Inflammatory macrophage (primary cell): ENCODE measurements at places on chromosomes 7 and 10.

- DNase-seq: peak; percentile 66
Measured at GRCh38 chr10:48614481-48615390, 9.9 kb upstream of the ARHGAP22 start.

DNA sequence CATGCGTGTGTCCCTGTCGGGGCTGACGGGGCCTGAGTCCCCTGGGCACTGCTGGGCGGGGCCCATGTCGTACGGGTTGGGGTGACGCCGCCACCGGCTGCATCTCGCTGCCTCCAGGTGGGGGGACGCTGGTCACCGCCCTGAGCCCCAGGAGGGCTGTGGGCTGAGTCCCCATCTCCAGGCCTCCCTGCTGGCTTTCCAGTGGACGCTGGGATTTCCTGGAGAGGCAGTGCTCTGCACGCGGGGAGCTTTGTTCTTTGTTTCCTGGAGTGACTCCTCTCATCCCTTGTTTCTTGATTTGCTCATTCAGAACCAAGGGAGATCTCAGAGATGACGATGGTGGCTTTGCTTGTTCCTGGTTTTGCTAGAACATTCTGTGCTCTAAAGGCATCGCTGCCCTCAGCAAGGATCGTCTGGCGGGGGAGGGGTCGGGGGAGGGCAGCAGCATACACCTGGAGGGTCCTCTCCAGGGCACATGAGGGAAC, 21.0 kb downstream of the PWWP2B start:
- no peak for DNase-seq

DNA sequence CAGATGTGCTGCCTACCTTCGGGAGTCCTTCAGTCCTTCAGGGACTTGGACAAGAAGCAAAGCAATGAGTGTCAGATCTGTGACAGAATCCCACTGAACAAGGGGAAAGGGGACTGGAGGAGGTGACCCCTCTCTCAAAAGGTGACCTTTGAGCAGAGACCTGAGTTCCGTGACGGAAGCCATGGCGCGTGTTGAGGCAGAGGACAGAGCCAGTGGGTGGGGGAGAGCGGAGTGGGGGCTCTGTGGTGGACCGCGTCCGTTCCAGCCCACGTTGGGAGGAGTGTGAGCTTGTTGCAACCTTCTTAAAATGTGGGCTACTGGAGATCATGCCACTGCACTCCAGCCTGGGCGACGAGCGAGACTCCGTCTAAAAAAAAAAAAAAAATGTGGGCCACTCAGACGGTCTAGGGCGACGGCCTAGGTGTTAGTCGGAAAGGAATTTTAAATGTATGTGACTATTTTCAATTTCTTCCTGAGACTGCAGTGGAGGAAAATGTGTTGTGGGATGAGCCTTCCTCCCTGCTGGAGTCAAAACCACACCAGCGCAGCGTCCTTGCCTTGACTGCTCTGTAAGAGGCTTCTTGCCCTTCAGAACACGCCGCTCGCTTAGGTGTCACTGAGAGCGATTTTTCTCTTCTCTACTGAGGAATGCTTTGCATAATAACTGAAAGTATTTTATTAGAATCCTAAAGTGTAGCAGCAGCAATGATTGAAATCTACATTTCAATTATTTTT, 272.7 kb downstream of the CELF2 start:
- no peak for DNase-seq

GRCh38 chr10:7891634-7892033, 73.3 kb downstream of the TAF3 start:
- DNase-seq: no peak

DNA sequence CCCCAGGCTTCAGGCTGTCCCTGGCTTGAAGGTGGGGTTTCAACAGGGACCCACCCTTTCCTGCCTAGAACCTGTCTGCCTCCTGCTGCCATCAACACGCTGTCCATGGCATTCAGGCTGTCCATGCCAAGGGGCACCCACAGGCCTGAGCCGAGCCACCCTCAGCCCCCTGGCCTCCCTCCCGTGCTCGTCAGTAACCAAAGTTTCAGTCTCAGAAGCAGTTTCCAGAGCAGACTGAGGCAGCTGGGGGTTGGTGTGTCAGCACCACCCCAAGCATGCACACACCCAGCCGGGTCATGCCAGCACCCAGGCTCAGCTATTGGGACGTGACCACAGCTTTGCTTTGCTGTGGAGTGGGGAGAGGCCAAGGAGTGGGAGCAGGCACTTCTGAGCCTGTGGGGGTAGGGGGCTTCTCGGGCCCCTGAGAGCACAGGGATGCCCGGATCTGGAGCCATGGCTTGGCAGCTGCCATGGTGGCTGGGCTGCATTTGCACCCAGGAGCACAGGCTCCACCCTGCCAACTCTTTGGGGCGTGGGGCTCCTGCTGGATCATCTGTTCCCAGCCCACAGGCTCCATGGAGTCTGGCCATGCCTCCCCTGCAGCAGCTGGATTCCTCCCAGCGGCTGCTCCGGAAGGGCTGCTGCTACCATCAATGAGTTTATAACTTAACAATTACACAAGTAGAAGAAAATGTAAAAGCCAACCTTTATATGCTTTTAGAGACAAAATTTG, 314.5 kb upstream of the SEMA3C start:
- no peak for DNase-seq

GRCh38 chr10:124689911-124690498, 54.2 kb downstream of the FAM53B start:
- no peak for DNase-seq

DNA sequence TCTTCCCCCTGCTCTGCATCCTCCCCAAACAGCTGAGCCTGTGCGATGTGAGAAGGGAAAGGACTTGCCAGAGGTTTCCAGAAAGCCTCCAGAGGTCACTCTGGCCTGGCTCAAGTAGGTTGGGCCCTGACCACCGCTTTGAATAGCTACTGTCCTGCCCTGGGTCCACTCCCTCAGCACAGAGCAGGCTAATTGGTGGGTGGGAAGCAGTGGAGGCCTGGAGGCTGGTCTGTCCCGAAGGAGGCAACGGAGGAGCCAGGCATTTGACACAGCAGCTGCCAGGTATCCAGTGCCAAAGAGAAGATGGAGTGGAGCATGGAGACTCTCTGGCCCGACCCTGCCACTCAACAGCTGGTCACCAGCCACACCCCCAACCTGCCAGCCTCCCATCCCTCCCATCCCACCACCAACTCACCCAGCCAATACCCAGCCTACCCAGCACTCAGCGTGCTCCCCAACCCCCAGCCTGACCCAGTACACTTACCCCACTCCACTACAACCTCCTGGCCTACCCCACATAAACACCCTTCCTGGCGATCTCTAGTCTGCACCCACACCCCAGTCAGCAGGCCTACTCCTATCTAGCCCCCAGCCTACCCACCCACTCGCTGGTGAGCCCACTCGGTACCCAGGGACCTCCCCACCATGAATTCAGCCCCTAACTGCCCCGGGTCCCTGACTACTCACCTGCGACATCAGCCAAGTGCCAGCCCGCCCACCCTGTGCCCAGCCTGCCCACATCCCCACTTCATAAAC, 64.6 kb upstream of the COL13A1 start:
- DNase-seq: no peak

GRCh38 chr7:35508623-35509400, 186.1 kb downstream of the HERPUD2 start:
- DNase-seq: no peak

DNA sequence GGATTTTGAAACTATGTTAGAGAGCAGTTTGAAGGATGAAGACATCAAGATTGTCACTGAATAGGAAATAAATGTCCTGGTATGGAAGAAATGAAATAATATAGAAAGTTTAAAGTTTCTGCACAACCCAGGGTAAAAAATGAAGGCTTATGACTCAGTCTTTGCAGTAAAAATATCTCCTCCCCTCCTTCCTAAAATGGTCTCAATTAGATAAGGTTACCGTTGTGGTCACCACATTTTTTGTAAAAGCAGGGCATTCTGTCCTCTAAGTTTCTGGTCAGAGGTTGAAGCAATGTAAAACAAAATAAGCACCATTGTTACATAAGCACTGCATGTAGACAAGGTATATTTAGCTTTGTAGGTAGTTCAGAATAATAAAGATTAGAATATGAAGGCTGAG, 403.5 kb downstream of the SUGCT start:
- DNase-seq: no peak

- no peak for DNase-seq
Measured at GRCh38 chr10:5490032-5490431, 9.3 kb downstream of the CALML5 start.

GRCh38 chr10:104255311-104255981, 754 bp downstream of the GSTO1 start:
- DNase-seq: peak; percentile 93

- no peak for DNase-seq
Measured at GRCh38 chr10:94219829-94220228, 142.9 kb downstream of the NOC3L start.

GRCh38 chr7:34928052-34928451, 109.2 kb downstream of the DPY19L1 start:
- no peak for DNase-seq

GRCh38 chr10:100828738-100829096, 83.3 kb downstream of the PAX2 start:
- DNase-seq: no peak

DNA sequence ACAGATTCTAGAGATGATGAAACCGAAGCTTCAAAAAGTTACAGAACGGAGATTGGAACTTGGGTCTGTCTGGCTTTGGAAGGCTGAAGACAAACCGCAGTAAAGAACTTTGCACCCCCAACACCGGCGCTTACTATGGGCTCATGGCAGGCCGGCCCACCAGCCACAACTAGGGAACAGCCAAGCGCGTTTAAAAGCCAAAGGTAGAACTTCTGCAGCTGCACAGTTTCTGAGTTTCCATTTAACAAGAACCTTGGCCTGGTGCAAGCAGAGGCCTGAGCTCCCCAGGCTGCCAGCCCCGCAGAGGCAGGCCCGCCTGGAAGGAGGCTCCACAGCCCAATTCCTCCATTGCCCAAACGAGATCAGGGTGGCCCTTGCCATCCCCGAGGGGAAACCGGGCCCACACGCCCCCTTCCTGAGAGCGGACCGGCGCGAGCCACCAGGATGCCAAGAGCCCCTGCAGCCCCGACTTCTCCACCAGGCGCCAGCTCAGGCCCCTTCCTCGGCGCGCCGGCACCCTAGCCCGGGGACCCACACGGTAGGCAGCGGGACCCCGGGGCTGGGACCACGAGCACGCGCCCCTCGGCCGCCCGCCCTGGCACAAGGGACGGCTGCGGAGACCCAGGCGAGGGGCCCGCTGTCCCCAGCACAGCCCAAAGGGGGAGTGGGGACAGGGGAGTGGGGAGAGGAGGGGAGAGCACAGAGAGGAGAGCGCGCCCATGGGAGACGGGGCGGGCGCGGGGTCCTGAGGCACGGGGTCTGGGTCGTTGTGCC, 566 bp downstream of the MAD1L1 start:
- DNase-seq: no peak

DNA sequence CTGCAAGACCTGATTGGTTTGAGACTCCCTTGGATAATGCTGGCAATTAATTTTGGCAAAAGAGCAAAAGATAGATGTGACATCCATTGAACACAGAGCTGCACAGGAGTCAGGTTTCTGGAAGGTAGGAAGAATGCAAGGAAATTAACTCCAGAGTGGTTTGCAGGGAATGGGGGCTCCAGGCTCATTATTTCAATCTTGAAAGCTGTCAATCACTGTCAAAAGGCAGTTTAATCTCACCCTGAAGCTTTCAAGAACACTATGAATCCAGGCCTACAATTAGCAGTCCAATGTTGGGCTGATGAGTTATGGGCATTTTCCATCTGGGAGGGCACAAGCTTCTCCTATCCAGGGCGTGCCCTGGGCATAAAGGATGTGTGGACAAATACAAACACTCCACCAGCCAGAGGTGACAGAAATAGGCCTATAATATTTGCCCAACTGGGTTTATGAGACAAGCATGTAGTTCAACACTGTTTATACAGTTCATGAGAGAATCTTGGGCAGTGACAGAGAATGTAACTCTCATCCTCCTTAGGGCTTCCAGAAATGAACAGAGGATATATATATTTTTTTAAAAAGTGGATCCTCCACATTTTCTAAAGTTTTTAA, 80.5 kb downstream of the KCNMA1 start:
- no peak for DNase-seq

DNA sequence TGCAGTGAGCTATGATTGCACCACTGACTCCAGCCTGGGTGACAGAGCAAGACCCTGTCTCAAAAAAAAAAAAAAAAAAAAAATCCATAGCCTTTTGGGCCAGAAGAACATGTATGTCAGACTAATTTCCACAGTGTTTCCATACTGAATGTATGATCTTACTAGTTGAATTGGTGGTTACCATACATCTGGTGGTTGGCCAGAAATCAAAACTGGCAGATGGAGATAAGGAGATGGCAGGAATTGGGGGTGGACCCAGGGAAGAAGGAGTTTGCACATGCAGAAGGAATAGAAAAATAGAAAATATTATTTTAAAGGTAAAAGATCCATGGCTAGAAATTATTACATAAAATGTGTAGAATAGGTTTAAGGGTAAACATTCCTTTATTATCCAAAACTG, 3.7 kb upstream of the ATOH7 start:
- no peak for DNase-seq

DNA sequence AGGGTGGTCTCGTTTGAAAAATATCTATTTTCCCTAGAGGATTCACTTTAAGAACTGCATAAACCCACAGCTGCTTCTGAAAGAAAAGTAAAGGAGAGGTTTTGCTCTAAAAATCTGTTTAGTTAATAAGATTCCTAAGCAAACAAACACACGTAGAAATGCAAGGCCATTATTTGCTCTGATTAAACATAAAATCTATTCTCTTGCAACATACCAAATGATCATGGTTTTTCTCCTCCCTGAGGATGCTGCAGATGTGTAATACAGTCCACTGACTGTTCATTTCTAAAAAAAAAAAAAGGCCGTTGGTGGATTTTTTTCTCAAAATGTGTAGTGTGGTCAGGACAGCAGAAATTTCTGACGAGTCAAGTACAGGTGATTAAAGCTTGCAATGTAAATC, 98.6 kb downstream of the BUB3 start:
- DNase-seq: no peak

- DNase-seq: no peak
Measured at GRCh38 chr10:1323951-1324350, 267.8 kb downstream of the WDR37 start.

DNA sequence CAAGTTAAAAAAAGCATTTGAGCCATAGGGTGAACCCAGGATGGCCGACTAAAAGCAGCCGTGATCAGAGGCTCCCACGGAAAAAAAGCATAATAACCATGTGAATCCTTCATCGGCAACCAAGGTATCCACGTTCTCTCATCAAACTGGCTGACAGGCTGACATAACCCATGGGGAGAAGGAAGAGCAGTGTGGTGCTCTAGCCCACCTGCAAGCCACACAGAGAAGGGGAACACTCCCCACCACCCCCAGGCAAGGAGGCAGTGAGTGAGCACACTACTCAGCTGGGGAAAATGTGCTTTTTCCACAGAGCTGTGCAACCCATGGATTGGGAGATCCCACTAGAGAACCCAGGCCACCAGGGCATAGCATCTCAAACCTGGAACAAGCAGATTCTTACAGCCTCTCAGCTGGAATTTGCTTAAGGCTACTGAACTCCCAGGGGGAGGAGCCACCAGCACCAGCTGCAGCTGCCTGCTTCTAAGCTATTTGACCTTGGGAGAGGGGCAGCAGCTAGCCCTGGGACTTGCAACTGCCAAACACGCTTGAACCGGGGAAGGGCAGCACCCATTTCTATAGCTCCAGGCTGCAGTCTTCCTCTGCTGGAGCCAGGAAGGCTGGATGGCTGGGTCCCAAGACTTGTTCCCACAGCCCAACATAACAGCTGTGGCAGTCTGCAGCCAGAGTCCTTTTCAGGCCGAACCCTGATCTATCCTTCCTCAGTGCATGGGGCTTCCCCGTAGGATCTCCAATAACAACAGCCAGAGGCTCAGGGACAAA, 178.2 kb upstream of the NRG3 start:
- no peak for DNase-seq
